ENCODE measurements at places on chromosomes 7 and 10.

DNA sequence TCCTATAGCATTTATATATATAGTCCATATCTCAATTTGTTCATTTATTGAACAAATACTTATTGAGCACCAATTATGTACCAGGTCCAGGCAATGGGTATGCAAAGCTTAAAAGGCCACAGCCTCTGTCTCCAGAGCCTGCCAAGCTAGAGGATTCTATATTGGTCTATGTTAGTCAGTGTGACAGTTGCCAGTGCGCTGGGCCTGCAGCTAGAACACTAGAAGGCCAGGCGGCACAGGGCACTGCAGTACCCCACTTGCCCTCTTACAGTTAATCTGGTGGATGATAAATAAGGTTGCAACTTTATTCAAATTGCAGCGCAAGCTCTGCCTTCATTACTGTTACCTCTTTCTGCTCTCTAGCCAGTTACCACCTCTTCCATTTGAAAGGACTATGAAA, 68.8 kb downstream of the PPP1R3C start:
- no peak for DNase-seq

DNA sequence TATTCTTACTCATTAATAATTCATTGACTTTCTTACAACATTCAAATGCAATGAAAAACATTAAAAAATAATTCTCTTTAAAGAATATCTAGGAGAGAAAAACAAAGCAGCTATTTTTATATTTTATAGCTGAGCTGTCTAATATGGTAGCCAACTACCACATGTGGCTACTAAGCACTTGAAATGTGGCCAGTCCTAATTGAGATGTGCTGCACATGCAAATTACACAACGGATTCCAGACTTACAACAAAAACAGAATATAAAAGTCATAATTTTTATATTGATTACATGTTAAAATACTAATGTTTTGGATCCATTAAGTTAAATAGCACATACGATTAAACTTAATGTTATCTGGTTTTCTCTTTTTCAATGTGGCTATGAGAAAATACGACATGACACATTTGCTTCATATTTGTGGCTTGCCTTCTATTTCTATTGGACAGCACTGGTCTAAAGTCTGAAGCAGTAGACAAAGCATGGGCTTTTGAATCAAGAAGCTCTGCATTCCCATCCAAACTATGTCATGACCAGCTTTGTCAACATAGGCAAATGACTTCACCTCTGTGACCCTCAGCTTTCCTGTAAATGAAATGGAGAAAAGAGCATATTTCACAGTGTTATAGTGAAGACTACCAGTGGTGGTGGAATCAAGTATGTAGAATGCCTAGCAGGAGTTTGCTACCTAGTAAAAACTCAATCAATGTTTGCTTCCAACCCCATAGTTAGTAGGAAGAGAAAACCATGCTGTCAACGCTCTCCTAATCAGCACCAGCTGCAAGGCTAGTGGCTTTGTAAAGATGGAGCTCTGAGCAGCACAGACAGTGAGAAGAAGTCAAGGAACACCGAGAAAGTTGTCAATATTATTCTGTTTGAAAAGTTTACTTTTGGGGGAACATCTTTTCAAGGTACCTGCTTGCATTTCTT, 37.1 kb upstream of the GDF10 start:
- DNase-seq = no peak

- DNase-seq = no peak
Measured at GRCh38 chr10:45373003-45373575, 927 bp upstream of the ALOX5 start.

GRCh38 chr7:102285540-102286236, 980 bp upstream of the SH2B2 start:
- no peak for DNase-seq
